ENCODE measurements at places on chromosomes 5 and 9.
A peak's percentile ranks its signal among the peaks of the same experiment; 100 is the strongest.

- H3K36me3 ChIP-seq: no peaks in the 10 kb centered on the region
- DNase-seq: no peak
- H3K27me3 ChIP-seq: no peaks in the 10 kb centered on the region
Observed at GRCh38 chr9:76218117-76218885, 175.9 kb downstream of the RFK start.

DNA sequence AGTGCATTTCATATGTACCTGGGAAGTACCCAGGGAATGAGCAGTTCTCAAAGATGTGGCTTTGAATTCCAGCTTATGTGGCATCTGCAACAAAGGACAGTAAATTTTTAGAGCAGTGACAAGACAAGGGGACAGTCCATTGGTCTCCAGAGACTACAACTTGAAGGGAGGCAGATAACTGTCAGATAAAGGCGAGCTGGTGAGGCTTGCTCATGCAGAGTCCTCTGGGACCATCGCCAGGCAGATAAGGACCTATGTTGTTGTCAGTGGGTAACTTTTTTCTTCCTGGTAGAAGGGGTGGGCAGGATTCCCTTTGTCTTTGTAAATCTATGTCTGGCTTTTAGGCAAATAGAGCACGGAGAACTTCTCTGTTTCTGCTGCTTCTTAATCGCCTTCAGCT, 120.2 kb downstream of the ICE1 start:
- DNase-seq: no peak
- no peak overlapping the region for H3K4me3 ChIP-seq
- H3K27ac ChIP-seq: no peak overlapping the region
- H3K27me3 ChIP-seq: no peaks in the 10 kb centered on the region
- H3K4me1 ChIP-seq: no peaks in the 10 kb centered on the region

GRCh38 chr5:91101600-91102379, 281.3 kb downstream of the ARRDC3 start:
- no peaks in the 10 kb centered on the region for H3K27me3 ChIP-seq
- no peak for DNase-seq
- no peaks in the 10 kb centered on the region for H3K4me1 ChIP-seq
- H3K36me3 ChIP-seq: no peaks in the 10 kb centered on the region
- no peak overlapping the region for H3K27ac ChIP-seq
- H3K4me3 ChIP-seq: no peak overlapping the region

- no peak overlapping the region for H3K27ac ChIP-seq
- no peaks in the 10 kb centered on the region for H3K27me3 ChIP-seq
- H3K4me1 ChIP-seq: no peaks in the 10 kb centered on the region
- no peaks in the 10 kb centered on the region for H3K36me3 ChIP-seq
Observed at GRCh38 chr9:76101075-76101474, 210.6 kb downstream of the PCSK5 start.

- H3K36me3 ChIP-seq: peaks cover 5% of the 10 kb centered on the region
- H3K4me1 ChIP-seq: no peaks in the 10 kb centered on the region
- H3K27me3 ChIP-seq: no peaks in the 10 kb centered on the region
- no peak overlapping the region for H3K4me3 ChIP-seq
- H3K27ac ChIP-seq: no peak overlapping the region
Observed at GRCh38 chr9:738209-738915, 103.1 kb upstream of the DMRT1 start.

- no peaks in the 10 kb centered on the region for H3K27me3 ChIP-seq
- no peaks in the 10 kb centered on the region for H3K4me1 ChIP-seq
- H3K27ac ChIP-seq: no peak overlapping the region
- H3K36me3 ChIP-seq: no peaks in the 10 kb centered on the region
Observed at GRCh38 chr9:109977521-109977920, 197.5 kb downstream of the PALM2AKAP2 start.

DNA sequence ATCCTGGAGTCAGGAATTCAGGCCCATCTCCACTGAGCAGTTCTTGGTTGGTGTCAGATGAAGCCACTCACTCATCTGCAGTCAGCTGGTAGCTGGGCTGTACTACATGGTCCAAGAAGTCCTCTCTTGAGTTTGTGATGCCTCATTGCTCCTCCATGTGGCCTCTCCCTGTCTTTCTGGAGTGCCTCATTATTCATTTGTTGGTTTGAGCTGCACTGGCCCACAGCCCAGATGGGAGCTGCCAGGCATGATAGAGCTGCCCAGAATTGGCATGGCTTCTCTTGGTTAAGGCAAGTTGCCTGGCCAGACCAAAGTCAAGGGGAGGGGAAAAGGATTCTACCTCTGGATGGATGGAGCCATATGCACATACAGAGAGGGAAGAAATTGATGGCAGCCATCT, 8.0 kb downstream of the PTCD2 start:
- no peaks in the 10 kb centered on the region for H3K4me1 ChIP-seq
- no peak overlapping the region for H3K27ac ChIP-seq
- no peak overlapping the region for H3K4me3 ChIP-seq
- peaks cover 29% of the 10 kb centered on the region for H3K36me3 ChIP-seq
- DNase-seq: no peak

GRCh38 chr5:4781299-4781698, 358.8 kb upstream of the ADAMTS16 start:
- no peak overlapping the region for H3K4me3 ChIP-seq
- DNase-seq: no peak
- no peaks in the 10 kb centered on the region for H3K4me1 ChIP-seq
- no peaks in the 10 kb centered on the region for H3K27me3 ChIP-seq
- H3K36me3 ChIP-seq: no peaks in the 10 kb centered on the region

GRCh38 chr5:77550406-77550805, 58.3 kb upstream of the WDR41 start:
- no peaks in the 10 kb centered on the region for H3K27me3 ChIP-seq
- H3K36me3 ChIP-seq: no peaks in the 10 kb centered on the region
- H3K4me1 ChIP-seq: no peaks in the 10 kb centered on the region

DNA sequence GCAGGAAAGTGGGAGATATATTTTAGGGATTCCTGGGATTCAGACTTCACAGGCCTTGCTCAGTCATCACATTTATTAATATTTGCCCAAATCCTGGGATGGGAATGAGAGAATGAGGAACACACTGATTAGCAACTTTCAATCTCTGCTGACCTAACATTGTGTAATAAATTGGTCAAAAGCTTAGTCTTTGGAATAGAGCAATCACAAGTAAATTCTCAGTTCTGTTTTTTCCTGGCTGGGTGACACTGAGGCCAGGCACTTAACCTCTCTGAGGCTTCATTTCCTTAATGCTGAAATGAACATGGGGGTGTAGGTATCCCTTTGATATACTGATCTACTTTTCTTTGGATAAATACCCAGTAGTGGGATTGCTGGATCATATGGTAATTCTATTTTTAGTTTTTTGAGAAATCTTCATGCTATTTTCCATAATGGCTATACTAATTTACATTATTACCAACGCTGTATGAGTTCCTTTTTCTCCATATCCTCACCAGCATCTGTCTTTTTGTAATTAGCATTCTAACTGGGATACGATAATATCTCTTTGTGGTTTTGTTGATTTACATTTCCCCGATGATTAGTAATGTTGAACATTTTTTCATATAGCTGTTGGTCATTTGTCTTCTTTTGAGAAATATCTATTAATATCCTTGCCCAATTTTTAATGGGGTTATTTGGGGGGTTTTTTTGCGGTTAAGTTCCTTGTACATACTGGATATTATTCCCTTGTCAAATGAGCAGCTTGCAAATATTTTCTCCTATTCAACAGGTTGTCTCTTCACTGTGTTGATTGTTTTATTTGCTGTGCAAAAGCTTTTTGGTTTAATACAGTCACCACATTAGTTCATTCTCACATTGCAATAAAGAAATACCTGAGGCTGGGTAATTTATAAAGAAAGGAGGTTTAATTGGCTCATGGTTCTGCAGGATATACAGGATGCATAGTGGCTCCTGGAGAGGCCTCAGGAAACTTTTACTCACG, 36.8 kb upstream of the NIPBL start:
- no peaks in the 10 kb centered on the region for H3K36me3 ChIP-seq
- no peak for DNase-seq
- H3K27me3 ChIP-seq: no peaks in the 10 kb centered on the region
- no peak overlapping the region for H3K4me3 ChIP-seq

GRCh38 chr5:5658226-5658625, 235.7 kb downstream of the ICE1 start:
- no peak overlapping the region for H3K27ac ChIP-seq
- no peaks in the 10 kb centered on the region for H3K27me3 ChIP-seq
- H3K4me1 ChIP-seq: no peaks in the 10 kb centered on the region
- H3K4me3 ChIP-seq: no peak overlapping the region

GRCh38 chr9:4515958-4516375, 25.7 kb downstream of the SLC1A1 start:
- H3K4me3 ChIP-seq: no peak overlapping the region
- H3K27ac ChIP-seq: no peak overlapping the region
- H3K36me3 ChIP-seq: no peaks in the 10 kb centered on the region
- H3K4me1 ChIP-seq: no peaks in the 10 kb centered on the region
- H3K27me3 ChIP-seq: no peaks in the 10 kb centered on the region

GRCh38 chr5:171340491-171340890, 31.4 kb downstream of the TLX3 start:
- no peaks in the 10 kb centered on the region for H3K4me1 ChIP-seq
- no peaks in the 10 kb centered on the region for H3K27me3 ChIP-seq
- H3K27ac ChIP-seq: no peak overlapping the region

DNA sequence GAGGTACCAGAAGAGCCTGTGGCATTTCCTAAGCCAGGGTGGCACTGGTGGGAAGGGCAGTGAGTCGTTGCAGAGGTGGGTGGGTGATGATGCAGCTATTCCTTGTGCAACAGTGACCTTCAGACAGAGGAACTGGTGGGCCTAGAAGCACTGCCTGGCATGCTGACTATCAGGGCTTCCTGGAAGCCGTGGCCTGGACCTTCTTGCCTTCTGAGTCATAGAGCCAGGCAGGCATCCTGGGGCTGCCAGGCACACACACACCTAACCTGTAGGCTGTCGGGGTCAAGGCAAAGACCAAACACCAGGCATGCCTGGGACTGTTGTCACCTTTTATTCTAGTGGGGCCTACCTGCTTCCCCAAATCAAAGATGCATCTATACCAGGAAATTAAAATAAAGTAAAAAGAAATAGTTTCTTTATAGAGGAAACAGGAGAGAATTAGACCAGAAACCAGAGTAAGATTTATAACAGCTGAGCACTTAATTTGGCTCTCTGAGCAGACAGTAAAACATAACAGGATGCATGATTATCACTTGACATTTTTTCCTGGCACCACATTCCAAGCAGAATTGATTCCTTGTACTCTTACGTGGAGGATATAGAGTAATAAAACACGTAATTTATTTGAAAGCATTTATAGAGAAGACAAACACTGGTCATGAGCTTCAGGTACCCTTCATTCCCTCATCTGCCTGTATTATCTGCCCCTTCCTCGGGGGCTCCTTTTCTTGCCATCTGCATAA, 25.1 kb downstream of the NANS start:
- no peak overlapping the region for H3K27ac ChIP-seq
- H3K4me3 ChIP-seq: no peak overlapping the region
- peaks cover 2% of the 10 kb centered on the region for H3K4me1 ChIP-seq

DNA sequence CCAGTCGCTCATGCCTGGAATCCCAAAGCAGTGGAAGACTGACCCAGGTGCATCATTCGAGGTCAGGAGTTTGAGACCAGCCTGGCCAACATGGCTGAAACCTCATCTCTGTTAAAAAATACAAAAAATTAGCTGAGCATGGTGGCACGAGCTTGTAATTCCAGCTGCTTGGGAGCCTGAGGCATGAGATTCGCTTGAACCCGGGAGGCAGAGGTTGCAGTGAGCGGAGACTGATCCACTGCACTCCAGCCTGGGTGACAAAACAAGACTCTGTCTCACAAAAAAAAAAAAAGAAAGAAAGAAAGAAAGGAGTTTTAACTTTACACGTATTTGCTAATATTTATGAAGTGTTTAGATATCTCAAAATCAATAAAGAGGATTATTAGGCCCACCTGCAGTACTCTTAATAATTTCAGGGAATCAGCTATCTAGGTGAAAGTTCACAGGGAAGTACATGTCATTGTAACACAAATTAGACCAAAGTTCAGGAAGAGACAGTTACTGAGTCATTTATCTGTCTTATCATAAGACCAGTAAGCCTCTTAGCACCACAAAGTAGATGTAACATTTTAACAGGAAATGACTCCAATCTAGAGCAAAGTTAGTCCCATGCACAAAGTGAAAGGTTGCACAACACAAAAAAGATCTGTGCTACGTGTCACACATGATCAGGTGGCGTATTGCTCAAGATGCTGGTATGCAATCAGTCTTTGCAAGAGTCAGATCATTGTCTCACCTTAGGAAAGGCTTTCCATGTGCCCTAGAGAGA, 34.1 kb upstream of the PLIN2 start:
- H3K27me3 ChIP-seq: no peaks in the 10 kb centered on the region
- peaks cover 11% of the 10 kb centered on the region for H3K4me1 ChIP-seq
- H3K27ac ChIP-seq: peak overlapping the region; percentile 41
- no peak overlapping the region for H3K4me3 ChIP-seq

DNA sequence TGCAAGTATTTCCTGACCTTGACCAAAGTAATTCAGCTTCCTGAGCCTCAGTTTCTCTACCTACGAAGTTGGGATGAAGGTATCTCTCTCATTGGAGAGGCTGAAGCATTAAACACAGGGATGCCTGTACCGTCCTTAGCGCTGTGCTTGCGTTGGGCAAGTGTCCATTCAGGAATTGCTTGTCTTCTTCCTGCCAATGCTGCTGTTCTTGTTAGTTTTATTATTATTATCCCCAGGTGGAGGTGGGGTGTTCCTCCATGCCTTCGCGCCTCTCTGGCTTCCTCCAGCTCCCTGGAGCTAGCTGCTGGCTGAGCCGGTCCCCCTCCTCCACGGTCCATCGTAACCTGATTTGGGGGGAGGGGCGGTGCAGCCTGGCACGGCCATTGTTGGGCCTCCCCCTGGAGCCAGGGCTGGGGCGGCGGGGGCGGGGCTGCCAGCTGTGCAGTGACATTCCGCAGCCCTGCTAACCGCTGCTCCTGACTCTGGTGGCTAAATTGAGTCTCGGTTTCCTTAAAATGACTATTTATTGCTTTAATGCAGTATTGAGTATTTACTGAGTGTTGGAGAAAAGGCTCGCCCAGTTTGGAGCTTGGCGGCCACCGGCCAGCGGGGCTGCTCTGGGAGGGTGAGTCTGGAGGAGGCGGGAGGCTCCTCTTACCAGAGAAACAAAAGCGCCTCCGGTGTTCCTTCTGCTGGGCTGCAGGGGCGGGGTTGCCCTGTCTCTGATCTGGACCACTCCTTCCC, 51.3 kb downstream of the LMX1B start:
- DNase-seq: no peak
- H3K36me3 ChIP-seq: no peaks in the 10 kb centered on the region
- no peaks in the 10 kb centered on the region for H3K4me1 ChIP-seq
- H3K4me3 ChIP-seq: no peak overlapping the region
- no peak overlapping the region for H3K27ac ChIP-seq

- no peak for DNase-seq
- peaks cover 51% of the 10 kb centered on the region for H3K36me3 ChIP-seq
- H3K27me3 ChIP-seq: no peaks in the 10 kb centered on the region
- H3K27ac ChIP-seq: no peak overlapping the region
Observed at GRCh38 chr5:10424124-10424731, 17.5 kb upstream of the ROPN1L start.

DNA sequence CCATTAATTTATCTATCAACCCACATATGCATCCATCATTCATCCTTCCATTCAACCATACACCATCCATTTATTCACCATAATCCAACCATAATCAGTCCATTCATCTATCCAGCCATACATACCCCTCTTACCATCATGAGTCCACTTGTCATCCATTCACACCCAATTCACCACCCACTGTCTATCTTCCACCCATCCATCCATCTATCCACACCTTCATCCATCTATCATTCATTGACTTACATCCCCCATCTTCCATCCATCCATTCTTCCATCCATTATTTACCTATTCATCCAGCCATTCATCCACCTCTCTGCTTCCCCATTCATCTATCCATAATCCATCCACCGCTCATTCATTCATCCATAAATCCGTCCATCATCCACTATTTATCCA, 17.8 kb downstream of the PAEP start:
- H3K4me1 ChIP-seq: no peaks in the 10 kb centered on the region
- H3K27me3 ChIP-seq: no peaks in the 10 kb centered on the region
- no peak overlapping the region for H3K4me3 ChIP-seq
